Hypothalamus (tissue), 51 donors: ENCODE measurements at places on chromosomes 1 and 21.

- DNase-seq = no peak
These were observed 66.3 kb upstream of the SSX2IP start for GRCh38 chr1:84756455-84757082.

DNA sequence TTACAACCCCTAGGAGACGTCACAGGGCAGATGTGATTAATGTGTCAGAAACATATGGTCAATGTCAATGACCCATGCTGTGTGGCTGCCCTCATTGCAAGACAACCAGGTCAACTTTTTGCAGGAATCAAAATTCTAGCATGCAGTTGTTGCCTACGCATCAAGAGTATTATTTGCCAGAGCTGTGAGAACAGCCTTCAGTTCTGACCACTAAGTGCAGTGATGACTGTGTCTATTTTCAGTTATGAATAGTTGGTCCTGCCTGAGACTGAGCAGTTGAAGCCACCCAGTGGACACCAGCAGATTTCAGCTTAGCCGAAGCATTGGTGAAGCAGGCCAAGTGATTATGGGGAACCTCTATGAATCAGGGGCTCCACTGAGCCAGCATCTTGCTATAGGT, 47.3 kb downstream of the LYPLAL1 start:
- no peak for DNase-seq

- no peak for DNase-seq
These were observed 10.2 kb downstream of the NES start for GRCh38 chr1:156666862-156667609.

DNA sequence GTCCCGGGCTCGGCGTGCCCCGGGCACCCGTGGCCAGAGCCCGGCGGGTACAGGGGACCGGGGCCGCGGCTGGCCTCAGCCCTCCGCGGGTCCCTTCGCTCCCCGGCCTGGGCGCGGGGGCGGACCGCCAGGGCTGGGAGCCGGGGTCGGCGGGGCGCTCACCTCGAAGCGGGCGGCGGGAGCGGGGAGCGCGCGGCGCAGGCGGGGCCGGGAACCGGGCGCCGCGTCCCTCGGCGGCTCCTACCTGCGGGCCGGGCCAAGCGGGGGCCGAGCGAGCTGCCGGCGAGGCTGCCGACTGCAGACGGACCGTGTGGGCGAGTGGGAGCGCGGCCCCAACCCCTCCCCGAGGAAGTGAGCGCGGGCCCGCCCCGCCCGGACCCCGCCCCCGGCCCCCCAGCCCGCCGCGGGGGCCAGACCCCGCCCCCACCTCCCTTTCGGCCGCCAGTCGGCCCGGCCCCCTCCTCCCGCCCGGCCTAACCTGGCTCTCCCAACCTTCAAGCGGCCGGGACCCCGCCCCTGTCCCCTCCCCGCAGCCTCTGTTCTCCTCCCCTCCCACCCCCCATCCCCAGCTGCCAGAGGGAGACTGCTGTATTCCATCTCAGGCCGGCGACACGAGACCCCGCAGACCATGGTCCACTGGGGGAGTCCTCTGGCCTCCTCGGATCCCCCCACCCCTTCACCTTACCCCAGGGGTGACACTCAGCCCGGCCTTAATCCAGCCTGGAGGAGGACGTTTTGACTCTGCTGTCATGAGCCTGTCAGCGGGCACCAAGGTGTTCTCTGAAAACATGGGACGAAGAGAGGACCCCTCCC, at the start of gene FHL3:
TSS of gene FHL3 (minus strand) at position 320 of the 813 bp plus-strand sequence. CDS start 6,102 bp downstream, outside the sequence.
- DNase-seq = no peak

DNA sequence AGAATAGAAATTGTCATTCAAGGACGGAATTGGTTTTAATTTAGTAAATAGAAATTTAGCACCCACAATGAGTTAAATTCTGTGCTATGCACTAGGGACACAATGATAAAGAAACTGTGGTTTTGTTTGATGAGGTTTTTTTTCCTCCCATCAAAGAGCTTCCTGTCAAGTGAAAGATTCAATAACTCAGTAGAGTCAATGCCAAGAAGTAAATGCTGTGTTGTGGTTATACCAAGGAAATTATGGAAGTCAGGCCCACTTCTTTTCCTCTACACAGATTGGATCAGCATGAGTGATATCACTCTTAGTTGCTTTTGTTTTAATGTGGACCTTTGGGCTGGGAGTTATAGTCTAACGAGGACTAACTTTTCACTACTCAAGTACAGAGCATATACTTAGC, 1269.6 kb upstream of the ADGRL2 start:
- DNase-seq = no peak

DNA sequence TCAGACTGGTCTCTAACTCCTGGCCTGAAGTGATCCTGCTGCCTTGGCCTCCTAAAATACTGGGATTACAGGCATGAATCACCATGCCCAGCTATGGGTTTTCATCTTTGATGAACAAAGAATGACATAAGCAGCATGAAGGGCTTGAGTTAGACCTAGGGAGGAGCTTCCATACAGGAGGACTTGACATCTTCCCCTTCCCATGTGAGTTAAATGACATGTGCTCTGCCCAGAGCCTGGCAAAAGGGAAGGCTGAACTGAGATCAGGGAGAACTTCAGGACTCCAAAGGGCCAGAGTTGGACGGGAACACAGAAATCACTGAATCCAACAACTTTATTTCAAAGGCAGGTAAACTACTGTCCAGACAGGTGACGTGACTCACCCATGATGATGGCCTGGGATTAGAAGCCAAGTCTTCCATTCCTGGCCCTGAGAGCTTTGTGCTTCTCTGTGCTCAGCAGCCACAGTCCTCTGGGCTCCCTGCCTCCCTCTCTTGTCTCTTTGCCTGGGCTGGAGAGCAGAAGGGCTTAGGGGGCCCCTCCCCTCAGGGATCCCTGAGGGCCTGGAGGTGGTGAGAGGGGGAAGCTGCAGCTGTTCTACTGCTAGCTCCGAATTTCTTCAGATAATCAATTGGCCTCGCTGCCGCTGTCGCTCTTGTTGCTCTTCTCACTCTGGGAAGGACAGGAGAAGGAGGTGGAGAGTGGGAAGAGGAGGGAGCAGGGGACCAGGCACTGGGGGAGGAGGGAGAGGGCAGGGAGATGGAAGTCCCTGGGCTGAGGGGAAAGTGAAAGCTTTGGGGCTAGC, 7.6 kb downstream of the NHLH1 start:
- DNase-seq = no peak

DNA sequence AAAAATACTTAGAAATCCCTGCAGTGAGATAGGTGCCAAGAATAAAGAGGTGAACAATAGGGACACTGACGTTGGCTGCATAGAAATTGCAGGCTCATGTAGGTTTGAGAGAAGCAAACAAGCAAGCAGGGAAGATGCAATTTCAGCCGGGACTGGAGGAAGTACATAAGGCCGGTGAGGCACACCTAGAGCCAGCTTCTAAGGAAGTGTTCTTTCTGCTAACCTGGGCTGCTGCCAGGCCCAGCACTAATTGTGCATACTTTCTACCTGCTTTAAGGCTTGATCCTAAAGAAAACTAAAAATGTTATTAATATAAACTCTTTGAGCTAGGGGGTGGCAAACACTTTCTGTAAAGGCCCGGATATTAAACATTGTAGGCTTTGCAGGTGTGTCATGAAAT, 71.0 kb downstream of the LMO4 start:
- DNase-seq = no peak

- no peak for DNase-seq
These were observed 126.2 kb downstream of the FGGY start for GRCh38 chr1:59422921-59423575.

DNA sequence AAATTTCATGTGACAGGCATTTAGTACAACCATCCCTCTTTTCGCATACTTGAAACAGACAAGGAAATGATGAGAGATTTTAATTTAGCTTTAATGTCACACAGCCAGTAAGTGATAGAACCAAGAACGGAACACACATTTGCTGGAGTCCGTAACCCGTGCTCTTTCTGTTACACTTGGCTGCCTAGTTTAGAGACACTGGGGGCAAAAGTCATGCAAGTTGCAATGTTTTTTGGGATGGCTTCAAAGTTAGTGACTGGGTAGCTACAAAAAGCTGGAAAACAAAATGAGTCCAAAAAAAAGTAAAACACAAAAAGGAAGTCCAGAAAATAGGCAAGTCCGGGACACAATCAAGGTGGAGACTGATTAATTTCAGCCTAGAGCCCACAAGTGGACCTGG, 5.9 kb downstream of the NID1 start:
- DNase-seq = no peak

GRCh38 chr1:23558872-23559135, 497 bp downstream of the ID3 start:
- no peak for DNase-seq

- no peak for DNase-seq
These were observed 79.0 kb downstream of the MRPL37 start for GRCh38 chr1:54278941-54279422.

DNA sequence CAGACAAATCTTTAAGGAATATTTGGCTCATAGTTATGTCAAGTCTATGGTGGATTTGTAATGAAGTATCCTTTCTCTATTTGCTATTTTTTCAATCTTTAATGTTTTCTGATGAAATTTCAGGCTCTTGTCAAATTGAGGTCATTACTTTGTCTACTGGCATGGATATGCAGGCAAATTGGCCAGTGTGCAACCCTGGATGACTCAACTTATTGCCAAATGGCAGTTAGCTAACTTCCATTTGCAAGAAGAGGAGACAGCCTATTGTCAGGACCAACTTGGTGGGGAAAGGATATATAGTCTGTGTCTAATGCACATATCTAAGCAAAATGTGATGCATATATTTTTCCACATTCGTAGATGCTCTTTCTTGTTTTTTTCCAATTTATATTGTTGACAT, 530.5 kb downstream of the PTBP2 start:
- no peak for DNase-seq

- no peak for DNase-seq
These were observed 97.3 kb downstream of the GLIS1 start for GRCh38 chr1:53641481-53642214.

DNA sequence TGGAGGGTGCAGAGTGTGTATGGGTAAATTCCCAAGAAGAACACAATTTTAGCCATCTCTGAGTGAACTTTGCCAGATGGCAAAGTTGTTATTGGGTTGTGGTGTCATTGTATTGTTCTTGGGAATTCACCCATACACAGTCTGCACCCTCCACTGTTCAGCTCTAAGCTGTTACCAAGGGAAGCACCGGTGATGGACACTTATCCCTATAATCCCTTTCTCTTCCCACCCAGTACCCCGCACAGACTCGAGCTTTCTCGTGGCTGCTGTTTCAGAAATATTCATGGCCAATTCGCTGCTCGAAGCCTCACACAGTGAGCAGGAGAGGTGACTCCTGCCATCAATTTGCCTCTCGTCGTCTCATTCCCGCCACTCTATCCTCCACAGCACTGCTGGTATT, 95.7 kb upstream of the PALMD start:
- DNase-seq = no peak

DNA sequence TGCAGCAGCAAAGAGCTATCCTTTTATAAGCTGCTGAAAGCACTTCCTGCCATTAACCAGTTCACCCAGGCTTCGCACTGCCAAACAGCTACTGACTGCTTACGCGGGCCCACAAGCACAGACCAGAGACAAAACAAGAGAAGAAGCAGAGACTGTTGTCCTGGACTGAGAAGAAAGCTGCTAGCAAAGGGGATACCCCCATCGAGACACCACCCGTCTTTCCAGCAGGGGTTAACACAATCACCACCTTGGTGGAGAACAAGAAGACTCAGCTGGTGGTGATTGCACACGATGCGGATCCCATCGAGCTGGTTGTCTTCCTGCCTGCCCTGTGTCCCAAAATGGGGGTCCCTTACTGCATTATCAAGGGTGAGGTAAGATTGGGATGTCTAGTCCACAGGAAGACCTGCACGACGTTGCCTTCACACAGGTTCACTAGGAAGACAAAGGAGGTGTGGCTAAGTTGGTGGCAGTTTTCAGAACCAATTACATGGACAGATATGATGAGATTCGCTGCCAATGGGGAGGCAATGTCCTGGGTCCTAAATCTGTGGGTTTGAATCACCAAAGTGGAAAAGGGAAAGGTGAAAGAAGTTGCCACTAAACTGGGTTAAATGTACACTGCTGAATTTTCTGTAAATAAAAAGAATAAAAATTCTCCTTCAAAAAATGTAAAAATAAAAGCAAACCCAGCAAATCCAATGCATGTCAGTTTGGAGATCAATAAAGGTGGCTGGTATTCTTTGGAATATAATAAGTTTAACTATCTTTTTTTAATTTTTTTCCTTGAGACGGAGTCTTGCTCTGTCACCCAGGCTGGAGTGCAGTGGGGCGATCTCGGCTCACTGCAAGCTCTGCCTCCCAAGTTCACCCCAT, 1.2 kb downstream of the FMO5 start:
- no peak for DNase-seq

DNA sequence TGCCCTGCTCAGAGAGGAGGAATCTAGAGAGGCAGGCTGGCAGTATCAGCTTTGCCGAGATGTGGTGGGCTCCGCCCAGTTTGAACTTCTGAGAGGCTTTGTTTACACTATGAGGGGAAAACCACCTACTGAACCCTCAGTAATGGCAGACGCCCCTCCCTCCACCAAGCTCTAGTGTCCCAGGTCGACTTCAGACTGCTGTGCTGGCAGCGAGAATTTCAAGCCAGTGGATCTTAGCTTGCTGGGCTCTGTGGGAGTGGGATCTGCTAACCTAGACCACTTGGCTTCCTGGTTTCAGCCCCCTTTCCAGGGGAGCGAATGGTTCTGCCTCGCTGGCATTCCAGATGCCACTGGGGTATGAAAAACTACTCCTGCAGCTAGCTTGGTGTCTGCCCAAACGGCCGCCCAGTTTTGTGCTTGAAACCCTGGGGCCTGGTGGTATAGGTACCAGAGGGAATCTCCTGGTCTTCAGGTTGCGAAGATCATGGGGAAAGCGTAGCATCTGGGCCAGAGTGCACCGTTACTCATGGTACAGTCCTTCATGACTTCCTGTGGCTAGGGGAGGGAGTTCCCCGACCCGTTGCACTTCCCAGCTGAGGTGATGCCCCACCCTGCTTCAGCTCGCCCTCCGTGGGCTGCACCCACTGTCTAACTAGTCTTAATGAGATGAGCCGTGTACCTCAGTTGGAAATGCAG, 43.6 kb downstream of the C21orf91 start:
- DNase-seq = no peak

GRCh38 chr1:156437037-156437867, 63.3 kb downstream of the MEF2D start:
- DNase-seq = no peak

DNA sequence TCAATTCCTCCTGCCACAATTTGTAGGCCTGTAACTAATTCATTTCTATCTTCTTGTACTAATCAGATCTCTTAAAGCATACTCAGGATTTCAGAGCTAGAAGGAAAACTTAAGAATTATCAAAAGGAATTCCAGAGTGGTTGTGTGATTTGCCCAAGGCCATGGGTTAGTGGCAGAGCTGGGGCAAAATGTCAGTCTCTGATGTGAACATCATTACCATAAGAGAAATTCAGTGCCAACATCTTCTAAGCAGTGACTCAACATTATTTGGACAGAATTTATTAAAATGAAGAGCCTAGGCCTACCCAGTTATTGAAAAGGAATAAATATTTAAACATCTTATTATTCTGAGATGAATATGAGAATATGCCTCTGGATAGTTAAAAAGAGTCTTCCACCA, 14.5 kb downstream of the ST6GALNAC5 start:
- DNase-seq = no peak
